Adrenal gland (tissue), 19 donors: ENCODE measurements at places on chromosomes 16 and 17. TPM values are rescaled to one million over a fixed set of nuclear protein-coding genes. Genes with fewer than 3 reads are reported as not detected.

DNA sequence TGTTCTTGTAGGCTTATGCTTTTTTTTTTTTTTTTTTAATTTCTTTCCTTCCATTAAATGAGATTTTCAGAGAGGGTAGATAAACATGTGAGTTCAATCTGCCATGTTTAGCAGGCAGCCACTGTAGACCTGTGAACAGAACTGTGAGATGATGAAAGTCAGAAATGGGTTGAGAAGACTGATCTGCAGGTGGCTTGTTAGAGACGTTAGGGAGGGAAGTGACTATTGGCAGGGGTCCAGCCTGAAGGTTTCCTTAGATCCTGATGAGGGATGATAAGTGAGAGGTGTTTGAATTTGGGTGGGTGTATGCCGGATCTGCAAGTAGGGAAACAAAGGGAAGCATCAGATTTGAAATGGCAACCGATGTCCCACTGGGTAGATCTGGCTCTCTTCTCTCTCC is 157.8 kb downstream of the HS3ST3B1 start:
- no peaks in the 10 kb centered on the region for H3K4me1 ChIP-seq
- no peaks in the 10 kb centered on the region for H3K27me3 ChIP-seq
- no peaks in the 10 kb centered on the region for H3K36me3 ChIP-seq

DNA sequence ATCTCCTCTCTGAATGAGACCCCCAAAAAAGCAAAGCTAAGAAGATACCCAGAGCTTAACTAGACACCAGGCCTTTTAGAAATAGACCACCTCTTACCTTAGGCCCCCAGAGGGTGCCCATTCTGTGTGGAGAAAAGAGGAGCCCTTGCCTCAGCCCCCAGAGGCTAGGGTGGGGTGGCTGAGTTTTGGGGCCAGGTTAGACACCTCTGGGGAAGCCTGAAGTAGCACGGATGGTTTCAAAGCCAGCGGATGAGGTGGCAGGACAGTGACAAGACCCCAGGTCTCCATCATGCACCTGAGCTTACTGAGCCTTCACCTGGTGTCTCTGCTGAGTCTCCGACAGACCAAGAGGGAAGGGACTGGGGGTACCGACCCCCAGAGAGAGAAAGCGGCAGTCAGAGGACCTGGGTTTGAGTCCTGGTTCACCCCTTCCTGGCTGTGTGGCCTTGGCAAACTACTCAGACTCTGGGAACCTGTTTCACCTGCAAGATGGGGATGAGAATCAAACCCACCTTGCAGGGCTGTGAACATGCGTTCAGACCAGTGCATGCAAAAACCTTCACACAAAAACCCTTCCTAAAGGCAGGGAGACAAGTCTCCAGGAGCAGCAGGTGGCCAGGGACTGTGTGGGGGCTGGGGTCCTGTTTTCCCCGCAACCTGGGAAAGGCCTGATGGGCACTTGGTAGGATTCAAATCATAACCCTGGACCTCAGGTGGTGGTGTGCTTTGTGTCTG is 7.7 kb downstream of the SCGB1C2 start:
- no peaks in the 10 kb centered on the region for H3K4me1 ChIP-seq
- no peaks in the 10 kb centered on the region for H3K27me3 ChIP-seq
- H3K27ac ChIP-seq, result no peak overlapping the region
- no peak overlapping the region for H3K4me3 ChIP-seq

DNA sequence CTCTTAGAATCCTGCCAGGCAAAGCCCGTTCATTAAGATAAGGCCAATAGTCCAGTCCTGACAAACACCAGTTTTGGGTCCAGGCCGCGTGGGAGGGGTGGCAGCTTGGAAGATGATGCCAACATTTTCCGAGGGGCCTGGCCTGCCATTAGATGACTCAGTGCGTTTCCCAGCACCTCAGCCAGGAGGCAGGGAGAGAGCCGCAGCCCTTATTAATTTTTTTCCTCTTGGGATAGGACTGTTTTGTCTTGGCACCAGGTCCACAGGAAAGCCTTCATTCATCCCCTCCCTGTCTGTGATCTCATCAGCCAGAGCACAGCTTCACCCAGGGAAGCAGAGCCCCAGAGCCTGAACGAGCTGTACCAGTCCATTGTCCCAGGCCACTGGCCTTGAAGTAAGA is 4.7 kb upstream of the NDEL1 start:
- H3K4me3 ChIP-seq, result no peak overlapping the region
- H3K36me3 ChIP-seq, result no peaks in the 10 kb centered on the region
- peak overlapping the region; percentile 86 for H3K27ac ChIP-seq
- no peaks in the 10 kb centered on the region for H3K4me1 ChIP-seq

DNA sequence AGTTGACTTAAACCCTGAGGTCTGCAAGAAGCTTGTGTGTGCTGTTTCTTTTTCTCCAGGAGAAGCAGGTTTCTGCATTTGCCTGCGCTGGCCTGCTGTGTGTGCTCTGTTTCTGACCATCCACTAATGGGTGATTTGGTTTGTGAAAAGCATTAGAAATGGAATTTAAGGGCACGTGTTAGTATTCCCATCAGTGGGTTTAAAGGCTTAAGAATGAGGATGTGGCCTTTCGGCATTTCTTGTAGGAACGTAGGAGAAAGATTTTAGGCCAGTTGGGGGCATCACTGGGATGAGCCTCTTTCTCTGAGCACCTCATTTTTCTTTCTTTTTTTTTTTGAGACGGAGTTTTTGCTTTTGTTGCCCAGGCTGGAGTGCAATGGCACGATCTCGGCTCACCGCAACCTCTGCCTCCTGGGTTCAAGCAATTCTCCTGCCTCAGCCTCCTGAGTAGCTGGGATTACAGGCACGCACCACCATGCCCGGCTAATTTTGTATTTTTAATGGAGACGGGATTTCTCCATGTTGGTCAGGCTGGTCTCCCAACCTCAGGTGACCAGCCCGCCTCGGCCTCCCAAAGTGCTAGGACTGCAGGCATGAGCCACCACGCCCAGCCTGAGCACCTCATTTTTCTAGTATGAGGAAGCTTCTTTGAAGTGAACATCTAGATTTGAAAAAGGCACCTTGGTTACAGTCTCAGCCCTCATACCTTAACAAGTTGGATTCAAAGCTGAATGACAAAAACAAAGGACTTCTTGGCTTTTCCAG is 110.3 kb downstream of the BANP start:
- H3K4me1 ChIP-seq, result no peaks in the 10 kb centered on the region
- no peak overlapping the region for H3K4me3 ChIP-seq
- H3K27me3 ChIP-seq, result no peaks in the 10 kb centered on the region

DNA sequence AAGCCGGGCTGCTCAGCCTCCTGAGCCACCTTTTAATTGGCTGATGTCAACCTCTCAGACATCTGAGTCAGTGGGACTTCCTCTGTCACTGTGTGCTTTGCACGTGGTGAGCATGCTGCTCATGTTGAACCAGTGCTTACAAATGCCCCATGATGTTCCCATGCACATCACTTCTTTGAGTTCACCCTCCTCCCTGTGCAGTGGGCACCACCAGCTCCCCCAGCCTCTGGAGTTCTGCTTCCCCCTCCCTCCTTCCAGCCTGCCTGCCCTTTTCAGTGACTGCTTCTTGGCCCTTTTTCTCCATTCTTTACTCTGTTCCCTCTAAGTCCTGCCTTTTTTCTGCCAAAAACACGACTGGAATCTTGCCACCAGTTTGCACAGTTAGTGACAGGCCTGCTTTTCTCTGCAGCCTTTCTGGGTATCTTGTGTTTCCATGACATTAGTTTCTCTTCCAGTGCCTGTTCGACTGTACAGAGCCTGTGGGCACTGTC is 41.6 kb downstream of the USP10 start:
- H3K4me1 ChIP-seq, result no peaks in the 10 kb centered on the region
- no peak overlapping the region for H3K27ac ChIP-seq
- no peak for DNase-seq

GRCh38 chr16:3640632-3641501 is 13.6 kb upstream of the DNASE1 start:
- H3K27ac ChIP-seq, result no peak overlapping the region
- no peaks in the 10 kb centered on the region for H3K27me3 ChIP-seq
- DNase-seq, result peak; percentile 14
- no peak overlapping the region for H3K4me3 ChIP-seq

DNA sequence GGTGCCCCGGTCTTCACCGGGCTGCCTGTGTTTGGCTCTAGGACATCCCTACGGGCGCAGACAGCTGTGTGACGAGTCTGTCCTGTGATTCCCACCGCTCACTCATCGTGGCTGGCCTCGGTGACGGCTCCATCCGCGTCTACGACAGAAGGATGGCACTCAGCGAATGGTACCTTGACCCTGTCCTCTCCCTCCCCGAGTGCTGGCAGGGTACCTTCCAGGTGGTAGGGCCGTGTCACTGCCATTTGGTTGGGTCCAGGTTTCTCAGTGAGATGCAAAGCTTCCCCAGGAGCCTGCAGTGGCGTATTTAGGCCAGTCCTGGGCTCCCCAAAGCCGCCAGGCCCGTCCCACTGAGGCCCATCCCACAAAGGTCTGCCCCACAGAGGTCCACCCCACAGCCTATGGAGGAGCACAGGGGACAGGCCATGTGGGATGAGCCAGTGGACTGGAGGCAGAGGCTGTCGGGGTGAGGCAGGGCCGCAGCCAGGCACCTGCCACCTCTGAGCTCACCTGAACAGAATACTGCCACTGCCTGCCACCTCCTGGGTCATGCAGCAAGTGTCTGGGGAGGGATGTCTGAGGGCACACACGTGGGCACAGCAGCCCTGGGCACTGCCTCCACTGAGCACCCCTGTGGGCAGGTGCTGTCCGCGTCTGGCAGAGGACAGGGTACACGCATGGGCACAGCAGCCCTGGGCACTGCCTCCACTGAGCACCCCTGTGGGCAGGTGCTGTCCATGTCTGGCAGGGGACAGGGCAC is 31.4 kb upstream of the CHMP6 start:
- no peak overlapping the region for H3K4me3 ChIP-seq
- DNase-seq, result no peak
- H3K36me3 ChIP-seq, result no peaks in the 10 kb centered on the region
- peaks cover 17% of the 10 kb centered on the region for H3K4me1 ChIP-seq
- H3K27ac ChIP-seq, result no peak overlapping the region
- H3K27me3 ChIP-seq, result no peaks in the 10 kb centered on the region

The RNF227 gene
- 6.4 TPM for total RNA-seq

- no peaks in the 10 kb centered on the region for H3K27me3 ChIP-seq
- H3K4me3 ChIP-seq, result no peak overlapping the region
- H3K4me1 ChIP-seq, result no peaks in the 10 kb centered on the region
- no peak overlapping the region for H3K27ac ChIP-seq
Measured at GRCh38 chr17:55634702-55635101, 88.0 kb downstream of the TMEM100 start.

- no peaks in the 10 kb centered on the region for H3K4me1 ChIP-seq
- no peak overlapping the region for H3K27ac ChIP-seq
- H3K4me3 ChIP-seq, result no peak overlapping the region
Measured at GRCh38 chr17:37701496-37701898, 43.4 kb downstream of the HNF1B start.

- H3K4me1 ChIP-seq, result no peaks in the 10 kb centered on the region
- H3K4me3 ChIP-seq, result no peak overlapping the region
- no peak overlapping the region for H3K27ac ChIP-seq
- no peak for DNase-seq
Measured at GRCh38 chr17:81073967-81074839, 39.3 kb downstream of the BAIAP2 start.
